ENCODE measurements at places on chromosomes 2 and 18.

DNA sequence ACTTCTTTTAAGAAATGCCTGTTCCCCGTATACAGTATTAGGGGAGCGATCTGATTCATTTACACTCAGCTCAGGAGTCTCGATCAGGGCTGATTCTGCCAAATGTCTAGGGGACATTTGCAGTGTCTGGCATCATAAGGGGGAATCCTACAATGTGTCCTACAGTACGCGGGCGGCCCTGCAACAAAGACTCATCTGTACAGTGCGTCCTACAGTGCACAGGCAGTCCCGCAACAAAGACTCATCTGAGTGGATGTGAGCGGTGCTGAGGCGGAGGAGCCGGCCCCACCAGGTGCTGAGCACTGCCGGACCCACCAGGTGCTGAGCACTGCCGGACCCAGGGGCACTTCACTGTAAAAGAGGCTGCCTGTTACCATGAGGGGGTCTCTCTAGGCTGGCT is 102.5 kb downstream of the FAM210A start:
- no peak for DNase-seq

- DNase-seq: no peak
These were observed 20.2 kb upstream of the CALCRL start for GRCh38 chr2:187468262-187468661.

GRCh38 chr2:219378163-219378851 is 9.4 kb downstream of the DNPEP start:
- DNase-seq: no peak

GRCh38 chr18:50268022-50268747 is 1.9 kb upstream of the CFAP53 start:
- peak; percentile 73 for DNase-seq

GRCh38 chr2:182280118-182280517 is 146.7 kb downstream of the PDE1A start:
- DNase-seq: no peak

DNA sequence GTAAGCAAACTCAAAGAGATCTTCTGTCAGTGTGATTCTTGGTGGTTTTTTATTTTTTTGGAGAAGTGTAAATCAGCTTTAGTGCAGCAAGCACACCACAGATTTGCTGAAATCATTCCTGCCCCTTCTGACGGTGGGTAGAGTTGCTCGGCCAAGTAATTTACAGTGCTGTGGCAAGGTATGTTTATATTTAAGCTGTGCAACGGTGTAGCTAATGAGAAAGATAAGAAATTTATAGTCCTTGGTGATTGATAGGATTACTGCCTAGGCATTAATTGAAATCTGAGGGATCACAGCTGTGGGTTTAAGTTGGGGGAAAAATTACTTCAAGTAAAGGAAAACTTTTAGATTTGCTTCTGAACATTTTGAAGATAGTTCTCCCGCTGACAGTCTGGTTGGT is 286.6 kb downstream of the AGAP1 start:
- DNase-seq: no peak

DNA sequence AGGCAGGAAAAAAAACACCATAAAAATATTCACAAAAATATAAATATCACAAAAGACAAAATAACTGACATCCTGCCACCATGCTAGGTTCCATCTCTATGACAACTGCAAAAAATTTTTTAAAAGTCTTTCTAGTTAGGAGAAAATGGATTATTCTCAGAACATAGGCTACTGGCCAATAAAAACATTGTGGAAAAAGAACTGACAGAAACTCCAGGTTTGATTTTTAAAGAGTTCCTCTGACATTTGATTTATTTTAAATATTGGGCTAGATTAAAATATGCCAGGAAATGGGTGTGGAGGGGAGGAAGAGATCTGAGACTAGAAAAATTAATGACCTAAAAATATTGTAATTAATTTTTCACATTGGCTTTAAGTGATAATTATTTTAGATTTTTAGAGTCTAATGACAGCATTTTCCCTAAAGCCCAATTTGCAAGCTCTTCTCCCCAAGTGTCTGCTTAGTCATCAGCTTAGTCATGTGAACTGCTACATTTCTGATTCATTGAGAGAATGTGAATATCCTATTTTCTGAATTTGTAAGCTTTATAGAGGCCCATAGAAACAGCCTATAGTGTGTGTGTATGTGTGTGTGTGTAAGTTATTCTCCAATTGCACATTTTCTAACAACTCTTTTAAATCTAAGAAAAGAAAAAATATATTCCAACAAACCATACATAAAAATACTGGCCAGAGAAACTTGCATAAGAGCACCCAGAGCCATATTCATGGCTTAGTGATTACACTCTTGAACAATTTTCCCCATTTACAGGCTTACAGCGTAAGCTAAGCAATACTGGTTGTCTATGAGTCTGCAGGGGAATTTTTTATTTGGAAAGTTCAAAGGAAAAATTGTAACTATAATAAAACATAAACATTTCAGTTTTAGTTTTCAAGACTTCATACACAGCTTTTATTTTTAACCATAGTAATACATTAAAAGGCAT is 48.4 kb downstream of the TMEFF2 start:
- DNase-seq: no peak

DNA sequence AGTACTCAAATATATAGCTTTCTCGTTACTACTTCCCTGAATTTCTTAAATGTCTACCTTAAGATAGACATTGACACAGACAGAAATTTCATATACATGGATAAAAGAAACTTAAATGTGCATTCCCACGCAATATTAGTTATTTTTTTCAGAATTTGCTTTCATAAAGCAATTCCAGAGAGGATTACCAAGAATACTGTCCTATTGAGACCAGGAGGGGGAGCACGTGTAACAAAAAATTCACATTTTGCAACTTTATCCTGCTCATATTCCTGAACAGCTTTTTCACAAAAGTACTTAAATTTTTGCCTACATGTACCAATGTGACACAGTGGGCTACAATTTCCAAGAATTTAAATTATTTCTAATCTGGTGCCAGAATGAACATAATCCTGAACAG is 30.7 kb upstream of the ERCC3 start:
- no peak for DNase-seq

GRCh38 chr18:3594760-3595368 is 144.9 kb downstream of the TGIF1 start:
- DNase-seq: peak; percentile 22

GRCh38 chr18:80196528-80197320 is 50.6 kb downstream of the PARD6G start:
- no peak for DNase-seq

- no peak for DNase-seq
These were observed 192.8 kb downstream of the ARHGAP15 start for GRCh38 chr2:143321994-143322393.

DNA sequence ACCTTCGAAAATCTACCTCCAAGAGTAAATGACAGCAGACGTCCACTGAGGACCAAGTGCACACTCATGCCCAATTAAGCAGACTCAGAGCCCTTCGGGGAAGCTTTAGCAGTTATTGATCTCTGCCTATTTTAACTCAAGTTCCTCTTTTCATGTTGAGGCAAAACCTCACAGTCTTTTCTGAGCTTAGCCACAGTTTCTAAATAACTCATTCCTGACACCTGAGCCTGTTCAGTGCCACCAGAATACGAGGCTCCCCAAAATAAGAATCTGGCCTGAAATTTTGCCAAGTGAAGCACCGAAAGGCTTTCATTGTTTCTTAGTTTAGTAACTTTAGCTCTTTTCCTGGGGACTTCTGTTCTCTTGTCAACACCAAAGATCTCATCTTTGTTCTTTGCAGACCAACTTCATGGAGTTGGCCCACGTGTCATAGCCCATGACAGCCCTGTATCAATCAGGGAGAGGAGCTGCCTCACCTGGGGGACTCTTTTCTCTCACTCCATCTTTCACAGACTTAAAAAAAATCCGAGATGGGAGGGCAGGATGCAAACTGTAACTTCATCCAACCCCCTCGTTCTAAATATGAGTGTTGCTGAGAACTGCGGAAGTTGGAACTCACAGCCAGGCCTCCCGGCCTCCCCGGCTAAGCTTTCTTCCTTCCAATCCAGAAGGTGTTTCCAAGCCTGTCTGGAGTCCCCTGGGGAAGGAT is 22.2 kb downstream of the INPP5D start:
- DNase-seq: no peak

DNA sequence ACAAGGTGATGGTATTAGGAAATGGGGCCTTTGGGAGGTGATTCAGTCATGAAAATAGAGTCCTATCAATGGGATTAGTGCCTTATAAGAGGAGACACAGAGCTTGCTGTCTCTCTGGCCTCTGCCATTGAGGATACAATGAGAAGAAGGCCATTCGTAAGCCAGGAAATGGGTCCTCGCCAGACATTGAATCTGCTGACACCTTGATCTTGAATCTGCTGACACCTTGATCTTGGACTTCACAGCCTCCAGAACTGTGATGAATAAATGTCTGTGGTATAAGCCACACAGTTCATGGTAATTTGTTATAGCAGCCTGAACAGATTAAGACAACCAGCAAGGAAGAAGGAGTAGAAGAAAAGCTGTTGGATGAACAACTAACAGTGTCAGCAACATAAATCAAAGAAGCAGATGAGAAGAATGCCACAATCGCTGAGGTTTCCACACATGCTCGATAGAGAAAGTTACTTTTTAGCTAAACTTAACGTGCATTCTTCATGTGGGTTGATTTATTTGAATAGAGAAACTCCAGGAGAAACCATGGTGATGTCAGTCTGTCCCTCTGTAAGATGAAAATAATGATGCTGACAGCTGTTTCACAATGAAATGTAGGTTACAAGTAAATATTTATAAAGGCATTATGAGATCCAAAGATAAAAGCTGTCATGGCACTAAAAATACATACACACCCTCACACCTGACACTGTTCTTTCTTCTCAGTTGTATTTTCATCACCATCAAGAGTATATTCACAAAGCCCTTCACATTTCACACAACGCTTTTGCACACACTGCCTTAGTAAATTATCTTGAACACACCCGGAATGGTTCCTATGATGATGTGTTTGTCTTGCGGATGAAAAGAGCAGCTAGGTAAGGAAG is 153.7 kb upstream of the NCK2 start:
- no peak for DNase-seq

DNA sequence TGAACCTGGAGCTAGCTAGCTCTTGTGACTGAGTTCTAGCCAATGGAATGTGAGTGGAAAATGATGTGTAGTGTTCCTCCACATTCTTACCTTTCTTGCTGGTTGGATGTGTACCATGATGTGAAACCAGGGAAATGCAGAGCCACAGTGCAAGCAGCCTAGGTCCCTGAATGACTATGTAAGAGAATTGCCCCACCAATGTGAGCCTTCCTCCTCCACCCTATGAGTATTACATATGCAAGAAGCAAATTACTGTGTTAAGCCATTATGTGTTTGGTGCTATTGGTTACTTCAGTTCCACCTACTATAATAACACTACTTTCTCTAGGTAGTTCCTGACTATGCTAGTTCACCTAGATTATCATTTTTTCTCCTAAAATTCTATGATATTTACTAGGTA is 39.6 kb downstream of the LCLAT1 start:
- no peak for DNase-seq

DNA sequence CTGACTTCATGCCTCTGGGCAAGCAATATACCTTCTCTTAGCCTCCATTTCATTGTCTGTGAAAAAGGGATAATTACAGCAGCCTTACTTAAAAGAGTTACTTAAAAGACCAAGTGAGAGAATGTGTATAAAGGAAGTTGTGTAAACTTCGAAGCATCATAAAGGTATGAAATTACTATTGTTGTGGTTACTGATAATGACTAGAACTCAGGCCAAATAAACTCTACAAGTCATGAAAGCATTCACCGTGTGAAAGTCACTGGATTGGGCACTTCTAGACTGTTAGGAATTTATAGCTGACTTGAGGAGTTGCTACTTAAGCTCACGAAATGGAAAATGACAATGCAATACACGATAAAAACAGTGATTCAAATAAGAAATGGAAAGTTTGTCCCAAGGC is 67.4 kb upstream of the HAAO start:
- no peak for DNase-seq

DNA sequence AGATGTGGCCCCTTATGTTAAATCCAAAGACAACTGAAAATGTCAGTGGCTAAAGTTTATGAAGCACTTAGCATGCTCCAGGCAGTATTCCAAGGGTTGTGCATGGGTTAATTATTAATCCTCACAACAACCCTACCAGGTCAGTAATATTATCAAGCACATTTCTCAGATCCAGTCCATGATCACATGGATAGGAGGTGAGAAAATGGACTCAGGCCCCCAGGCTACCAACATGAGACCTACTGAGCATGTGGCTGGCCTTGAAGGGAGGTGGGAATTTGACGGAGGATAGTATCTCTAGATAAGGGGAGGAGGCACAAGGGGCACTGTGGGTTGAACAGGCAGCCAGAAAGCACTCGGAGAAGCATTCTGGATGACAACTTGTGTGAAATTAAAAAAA is 412.0 kb downstream of the MEIS1 start:
- DNase-seq: no peak

DNA sequence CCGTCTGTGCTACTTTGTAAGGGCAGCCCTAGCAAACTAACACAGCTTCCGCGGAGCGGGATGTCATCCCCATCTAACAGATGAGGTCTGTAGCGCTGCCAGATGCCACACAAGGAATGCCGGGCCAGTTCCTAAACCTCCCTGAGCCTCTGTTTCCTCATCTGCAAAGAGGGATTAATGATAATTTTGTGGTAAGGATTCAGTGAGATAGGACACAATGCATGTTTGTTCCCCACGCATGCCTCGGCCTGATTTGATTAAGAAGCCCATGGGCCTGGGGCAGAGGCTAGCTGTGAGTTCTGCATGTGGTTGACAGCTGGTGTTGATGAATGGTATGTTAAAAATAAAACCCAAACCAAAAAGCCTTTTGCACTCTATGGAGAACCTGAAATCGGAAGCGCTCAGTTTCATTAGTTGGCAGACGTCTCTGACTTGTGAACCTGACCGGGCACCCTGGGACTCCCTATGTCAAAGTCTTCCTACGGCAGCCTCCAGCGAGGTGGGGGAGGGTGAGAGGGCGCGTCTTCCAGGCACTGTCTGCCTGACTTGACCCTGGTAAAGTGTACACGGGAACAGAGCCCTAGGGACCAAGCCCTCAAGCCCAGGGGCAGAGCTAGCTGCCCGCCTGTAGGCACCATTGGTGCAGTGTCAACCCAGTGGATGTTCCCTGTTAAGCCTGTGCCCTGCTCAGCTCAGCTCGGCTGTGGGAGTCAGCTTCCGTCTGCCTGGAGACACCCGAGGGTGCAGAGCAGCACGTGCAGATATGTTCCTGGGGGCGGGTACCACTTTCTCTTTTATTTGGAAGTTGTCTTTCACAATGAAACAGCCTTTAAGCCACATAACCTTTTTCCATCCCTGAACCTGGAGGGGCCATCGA is 14.8 kb upstream of the INHBB start:
- no peak for DNase-seq

GRCh38 chr2:225437319-225437718 is 37.8 kb downstream of the NYAP2 start:
- DNase-seq: no peak

DNA sequence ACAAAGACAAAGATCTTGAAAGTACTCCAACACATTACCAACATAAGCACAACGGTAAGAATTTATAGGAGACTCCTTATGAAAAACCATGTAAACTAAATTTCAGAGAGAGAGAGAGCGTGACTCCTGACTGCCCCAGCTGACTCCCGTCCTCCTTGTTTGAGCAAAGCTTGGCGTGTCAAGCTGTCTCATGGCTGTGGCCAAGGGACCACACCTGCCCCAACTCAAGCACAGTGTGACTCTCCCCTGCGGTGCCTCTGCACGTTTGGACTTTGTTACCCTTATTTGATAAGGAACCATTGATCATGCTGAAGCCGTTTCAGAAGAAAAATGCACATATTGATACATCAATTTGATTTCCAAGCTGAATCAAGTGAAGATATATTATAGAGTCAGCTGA is 124.8 kb downstream of the COL6A3 start:
- DNase-seq: no peak

Data from CD4-positive, alpha-beta T cell treated with Interleukin-6 at 100 ng/mL for 8 hours (primary cell).